ENCODE measurements at places on chromosomes 13 and 19. TPM values are rescaled to one million over a fixed set of nuclear protein-coding genes. Genes with fewer than 3 reads are reported as not detected.

- DNase-seq = no peak
Observed at GRCh38 chr19:56661248-56661647, 10.3 kb downstream of the ZNF835 start.

GRCh38 chr13:35481777-35482176 is 5.3 kb upstream of the MAB21L1 start:
- DNase-seq = no peak

DNA sequence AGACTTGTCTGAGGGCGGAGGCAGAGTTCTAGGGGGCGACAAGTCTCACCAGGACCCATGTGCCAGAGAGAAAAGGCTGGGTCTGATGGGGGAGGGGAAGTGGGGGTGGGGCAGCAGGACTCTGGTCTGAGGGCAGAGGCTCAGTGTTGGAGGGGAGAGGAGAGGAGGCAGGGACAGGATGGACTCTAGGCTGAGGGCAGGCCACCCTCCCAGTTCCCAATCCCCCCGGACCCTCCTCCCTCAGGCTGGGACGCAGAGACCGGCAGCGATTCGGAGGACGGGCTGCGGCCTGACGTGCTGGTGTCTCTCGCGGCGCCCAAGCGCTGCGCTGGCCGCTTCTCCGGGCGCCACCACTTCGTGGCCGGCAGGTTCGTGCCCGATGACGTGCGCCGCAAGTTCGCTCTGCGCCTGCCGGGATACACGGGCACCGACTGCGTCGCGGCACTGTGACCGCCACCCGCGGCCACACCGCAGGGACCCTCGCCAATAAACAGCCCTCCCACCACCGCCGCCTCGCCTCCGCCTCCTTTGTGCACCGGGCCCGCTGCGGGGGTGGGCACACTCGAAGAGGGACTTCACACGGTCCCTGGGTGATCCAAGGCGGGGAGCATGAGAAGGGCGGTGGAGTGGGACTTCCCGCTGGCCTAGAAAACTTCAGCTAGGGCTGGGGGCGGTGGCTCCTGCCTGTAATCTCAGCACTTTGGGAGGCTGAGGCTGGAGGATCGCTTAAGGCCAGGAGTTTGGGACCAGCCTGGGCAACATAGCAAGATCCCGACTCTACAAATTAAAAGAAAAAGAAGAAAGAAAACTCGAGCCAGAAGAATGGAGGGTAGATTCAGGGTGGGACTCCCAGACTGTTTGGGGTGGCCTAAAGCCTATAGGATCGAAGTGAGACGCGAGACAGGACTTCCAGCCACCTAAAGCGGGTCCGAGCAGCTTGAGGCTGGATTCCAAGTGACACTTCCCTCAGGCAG is 703 bp upstream of the CILP2 start:
- no peak for DNase-seq

GRCh38 chr13:24671386-24672113 is 8.7 kb upstream of the ATP12A start:
- peak; percentile 72 for DNase-seq

SCN1B gene
- total RNA-seq = 2.0 TPM

DACH1 gene
- not detected for total RNA-seq

PLPPR2 gene
- 3.9 TPM for total RNA-seq

GIPR gene
- total RNA-seq = 0.18 TPM

EFNA2 gene
- not detected for total RNA-seq
